Activated CD4-positive, alpha-beta T cell treated with anti-CD3 and anti-CD28 coated beads, Interleukin-2, amount 50 U/mL, for 48 hours (primary cell): ENCODE measurements at places on chromosomes 2 and 18.

- DNase-seq, result peak; percentile 43
Observed at GRCh38 chr2:84906900-84907714, 1.7 kb downstream of the TMSB10 start.

- no peak for DNase-seq
Observed at GRCh38 chr18:6270771-6271216, 143.9 kb downstream of the L3MBTL4 start.

DNA sequence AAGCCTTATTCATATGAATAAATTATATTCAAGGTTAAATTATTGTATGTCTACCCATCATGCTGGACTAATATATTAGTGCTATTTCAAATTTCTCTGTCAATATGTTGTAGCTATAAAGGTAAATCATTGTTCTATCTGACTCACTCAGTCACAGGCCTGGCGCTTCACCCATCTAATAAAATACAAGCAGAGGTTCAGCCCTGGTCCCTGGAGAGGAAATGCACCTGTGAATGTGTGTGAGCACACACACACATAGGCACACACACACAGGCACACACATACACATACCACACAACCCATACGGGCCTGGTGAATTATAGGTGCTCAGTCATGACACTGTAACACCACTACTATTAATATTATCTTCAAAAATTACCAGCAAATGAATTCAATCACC, 1396.1 kb downstream of the DPP10 start:
- no peak for DNase-seq

GRCh38 chr2:104028061-104028460, 825.9 kb upstream of the POU3F3 start:
- no peak for DNase-seq

GRCh38 chr2:177029075-177029474, 183.5 kb upstream of the HNRNPA3 start:
- DNase-seq, result no peak

- no peak for DNase-seq
Observed at GRCh38 chr2:10597956-10598355, 91.8 kb downstream of the NOL10 start.

DNA sequence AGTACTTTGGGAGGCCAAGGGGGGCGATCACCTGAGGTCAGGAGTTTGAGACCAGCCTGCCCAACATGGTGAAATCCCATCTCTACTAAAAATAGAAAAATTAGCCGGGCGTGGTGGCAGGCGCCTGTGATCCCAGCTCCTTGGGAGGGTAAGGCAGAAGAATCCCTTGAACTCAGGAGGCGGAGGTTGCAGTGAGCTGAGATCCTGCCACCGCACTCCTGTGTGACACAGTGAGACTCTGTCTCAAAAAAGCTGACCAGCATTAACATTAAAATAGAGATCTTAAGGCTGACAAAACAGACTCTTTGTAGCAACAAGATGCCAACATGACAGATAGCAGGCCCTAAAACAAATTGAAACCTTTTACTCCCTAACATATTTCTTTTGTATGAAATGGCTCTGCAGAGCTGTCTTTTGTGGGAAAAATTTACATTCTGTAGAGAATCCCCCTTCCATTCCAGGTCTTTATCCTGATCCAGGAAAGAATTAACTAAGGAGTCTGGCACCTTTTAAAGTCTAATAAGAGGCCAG, 213.9 kb downstream of the RAB3GAP1 start:
- no peak for DNase-seq

- no peak for DNase-seq
Observed at GRCh38 chr2:231138699-231139098, 13.9 kb upstream of the HTR2B start.

DNA sequence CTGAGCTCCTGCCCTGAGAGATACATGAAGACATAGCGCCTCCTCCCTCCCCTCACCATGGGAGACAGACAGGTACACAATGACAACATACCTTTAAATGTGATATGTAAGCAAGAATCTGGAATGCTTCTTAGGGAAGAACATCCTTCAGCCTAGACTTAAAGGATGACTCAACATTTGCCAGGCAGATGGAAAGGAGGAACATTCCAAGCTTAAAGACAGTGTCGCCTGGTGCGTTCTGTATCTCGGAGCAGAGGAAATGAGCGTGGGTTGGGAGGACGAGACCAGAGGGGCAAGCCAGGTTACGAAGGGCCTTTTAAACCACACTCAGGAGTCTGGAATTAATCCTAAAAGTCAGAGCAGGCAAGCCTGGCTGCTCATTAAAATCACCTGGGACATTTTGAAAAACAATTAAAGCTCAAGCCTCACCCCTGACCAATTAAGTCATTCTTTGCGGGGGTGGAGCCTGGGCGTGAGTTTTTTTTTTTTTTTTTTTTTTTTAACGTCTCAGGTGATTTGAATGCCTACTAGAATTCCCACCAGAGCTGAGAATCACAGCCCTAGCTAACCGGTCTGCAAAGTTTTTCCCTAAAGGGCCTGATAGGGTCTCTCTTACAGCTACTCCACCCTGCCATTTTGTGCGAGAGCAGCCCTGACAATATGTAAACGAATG, 131.2 kb upstream of the SEC11C start:
- DNase-seq, result no peak

GRCh38 chr2:160493227-160494028, at the start of gene RBMS1:
Gene RBMS1 (minus strand): TSS chr2:160493807. CDS start chr2:160493363, 444 bp downstream.
- DNase-seq, result peak; percentile 57

DNA sequence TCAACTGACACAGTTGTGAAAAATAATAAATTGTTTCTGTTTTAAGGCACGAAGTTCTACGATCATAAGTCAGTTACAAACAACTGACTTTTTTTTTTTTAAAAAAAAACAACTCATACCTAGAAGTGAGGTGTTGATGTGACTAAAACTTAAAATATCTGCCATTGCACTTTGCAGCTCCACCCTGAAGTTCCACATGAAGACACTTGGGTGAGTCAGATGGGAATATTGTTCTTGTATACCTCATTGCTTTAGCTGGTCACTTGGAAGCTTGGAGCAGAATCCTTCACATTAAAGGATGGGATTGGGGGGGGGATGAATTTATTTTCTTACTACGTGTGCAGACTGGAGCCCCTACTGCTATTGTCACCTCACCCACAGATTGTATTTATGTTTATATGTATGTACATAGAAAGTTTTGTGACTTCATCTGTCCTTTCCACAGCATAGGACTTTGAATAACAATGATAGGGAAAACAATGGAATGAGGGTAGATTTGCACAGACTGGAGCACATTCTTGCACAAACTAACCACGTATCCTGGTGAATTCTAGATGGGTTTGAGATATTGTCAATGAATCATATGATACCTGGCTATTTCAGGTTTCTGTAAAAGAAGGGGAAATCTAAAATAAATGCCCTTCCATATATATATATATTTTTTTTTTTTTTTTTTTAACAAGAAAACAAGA, 57.9 kb upstream of the ARHGAP15 start:
- DNase-seq, result no peak

DNA sequence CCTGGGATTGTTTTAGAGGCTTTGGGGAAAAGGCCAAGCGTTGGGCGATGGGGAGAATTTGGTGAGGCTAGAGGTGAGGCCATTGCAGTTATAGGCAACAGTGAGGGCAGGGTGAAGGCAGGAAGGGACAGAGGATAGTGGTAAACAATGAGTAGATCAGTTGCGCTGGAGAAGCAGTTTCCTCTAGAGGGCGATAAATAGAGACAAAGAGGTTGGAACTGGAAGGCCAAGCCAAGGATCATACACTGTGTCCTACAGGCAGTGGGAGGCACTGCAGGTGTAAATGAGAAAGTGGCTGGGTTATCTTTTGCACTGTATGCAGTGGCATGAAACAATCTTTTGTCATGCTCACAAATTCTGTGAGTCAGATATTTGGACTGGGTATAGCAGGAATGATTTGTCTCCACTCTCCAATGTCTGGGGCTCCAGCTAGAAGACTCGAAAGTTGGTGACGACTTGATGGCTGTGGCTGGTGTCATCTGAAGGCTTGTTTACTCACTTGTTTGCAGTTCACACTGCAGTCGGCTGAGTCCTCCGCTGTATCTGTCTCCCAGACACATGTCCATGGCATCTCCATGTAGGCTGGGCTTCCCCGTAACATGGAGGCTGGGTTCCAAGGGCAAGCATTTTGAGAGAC, 82.1 kb downstream of the TNP1 start:
- peak; percentile 15 for DNase-seq

DNA sequence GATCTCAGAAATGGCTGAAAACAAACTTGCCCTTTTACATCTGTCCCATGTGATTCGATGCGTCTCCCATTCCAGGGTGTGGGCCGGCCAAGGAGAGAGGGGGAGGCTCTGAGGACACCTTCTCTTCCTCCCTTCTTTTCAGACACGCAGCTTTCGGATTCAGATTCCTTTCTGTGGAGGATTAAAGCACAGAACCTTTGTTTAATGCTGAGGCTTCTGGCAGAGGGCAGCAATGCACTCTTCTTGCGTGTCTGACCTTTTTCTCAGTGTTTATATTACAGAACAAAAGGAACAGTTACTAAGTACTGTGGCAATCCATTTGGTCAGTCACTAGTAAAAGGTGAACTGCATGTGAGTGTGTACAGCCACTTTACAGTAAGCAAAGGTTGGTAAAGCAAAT, 268.9 kb upstream of the CCDC68 start:
- DNase-seq, result no peak

DNA sequence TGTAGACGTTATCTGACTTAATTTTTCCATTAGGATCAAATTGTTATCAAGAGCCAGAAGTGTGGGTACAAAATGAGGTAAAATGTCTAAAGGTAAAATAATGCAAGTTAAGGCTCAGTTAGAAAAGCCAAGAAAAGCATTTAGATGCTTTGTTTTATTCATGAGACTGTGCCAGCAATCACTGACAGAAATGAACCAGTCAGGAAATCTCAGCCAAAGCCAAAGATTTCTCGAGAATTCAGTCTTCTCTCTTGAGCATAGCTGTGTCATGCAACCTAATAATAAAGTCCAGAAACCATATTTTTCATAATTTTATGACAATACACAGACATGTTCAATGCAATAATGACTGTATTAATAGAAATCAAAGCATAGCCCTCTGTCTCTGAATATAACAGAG, 43.5 kb upstream of the ZNF397 start:
- DNase-seq, result no peak

DNA sequence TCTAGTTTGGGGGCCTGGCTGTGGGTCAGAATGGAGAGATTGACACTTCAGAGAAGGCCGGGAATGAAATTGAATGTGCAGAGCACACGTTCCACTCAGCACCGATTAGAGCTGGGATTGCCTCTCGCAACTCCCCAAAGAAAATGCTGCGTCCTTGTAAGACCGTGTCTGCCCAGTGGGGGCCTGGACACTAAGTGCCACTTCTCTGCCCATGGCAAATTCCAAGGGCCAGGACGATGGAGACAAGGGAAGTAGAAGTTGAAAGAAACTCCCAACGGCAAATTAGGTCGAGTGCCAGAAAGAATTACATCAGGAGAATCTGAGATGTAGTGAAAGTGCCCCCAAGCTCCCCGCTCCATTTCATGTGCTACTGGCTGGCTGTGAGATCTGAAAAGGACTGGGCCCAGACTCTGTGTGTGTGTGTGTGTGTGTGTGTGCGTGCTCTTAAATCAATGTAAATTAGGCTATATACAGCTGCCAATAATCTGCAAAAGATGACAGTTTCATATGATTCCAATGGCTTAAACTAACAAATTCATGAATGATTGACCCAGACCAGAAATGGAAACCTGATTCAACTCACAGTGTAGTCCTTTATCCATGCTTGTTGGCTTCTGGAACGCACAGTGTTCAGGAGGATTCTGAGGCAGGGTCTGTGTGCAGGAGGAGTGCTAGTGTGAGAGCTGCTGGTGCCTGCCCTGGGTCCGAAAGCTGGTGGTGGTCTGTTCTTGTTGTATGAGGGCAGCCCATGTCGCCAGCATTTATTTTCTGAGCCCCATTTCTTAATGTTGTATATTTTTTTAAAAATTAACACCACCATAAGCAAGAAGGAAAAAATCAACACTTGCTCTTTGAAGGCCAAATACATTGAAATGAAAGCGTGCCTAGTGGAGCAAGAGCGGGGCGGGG, 234.3 kb downstream of the AGAP1 start:
- no peak for DNase-seq

DNA sequence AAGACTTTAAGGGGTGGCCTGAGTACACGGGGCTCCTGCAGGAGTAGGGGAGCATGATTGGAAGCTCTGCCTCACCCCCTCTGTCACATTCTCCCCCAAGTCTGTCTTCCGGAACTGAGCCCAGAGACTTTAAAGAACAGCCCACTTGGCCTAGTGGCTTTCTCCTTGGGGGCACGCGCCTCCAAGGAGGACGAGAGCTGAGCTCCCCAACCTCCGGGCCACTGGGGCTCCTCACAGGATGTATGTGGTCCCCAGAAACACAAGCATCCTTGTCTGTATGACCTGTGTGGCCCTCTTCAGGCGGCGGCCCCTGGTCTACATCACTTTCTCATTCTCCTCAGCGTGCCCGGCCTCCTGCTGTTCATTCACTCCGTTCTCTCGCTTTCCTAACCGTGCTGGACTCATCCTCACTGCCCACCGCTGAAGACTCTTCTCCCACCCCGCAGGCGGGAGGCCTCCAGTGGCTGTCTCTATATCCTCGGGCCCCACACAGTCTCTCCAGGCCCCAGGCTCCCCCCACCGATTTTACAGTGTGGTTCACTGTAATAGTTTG, 23.7 kb downstream of the KCNF1 start:
- DNase-seq, result no peak

GRCh38 chr2:186572705-186573104, 17.2 kb upstream of the ITGAV start:
- DNase-seq, result no peak

- DNase-seq, result peak; percentile 57
Observed at GRCh38 chr18:69958422-69958821, 10.7 kb upstream of the CD226 start.

DNA sequence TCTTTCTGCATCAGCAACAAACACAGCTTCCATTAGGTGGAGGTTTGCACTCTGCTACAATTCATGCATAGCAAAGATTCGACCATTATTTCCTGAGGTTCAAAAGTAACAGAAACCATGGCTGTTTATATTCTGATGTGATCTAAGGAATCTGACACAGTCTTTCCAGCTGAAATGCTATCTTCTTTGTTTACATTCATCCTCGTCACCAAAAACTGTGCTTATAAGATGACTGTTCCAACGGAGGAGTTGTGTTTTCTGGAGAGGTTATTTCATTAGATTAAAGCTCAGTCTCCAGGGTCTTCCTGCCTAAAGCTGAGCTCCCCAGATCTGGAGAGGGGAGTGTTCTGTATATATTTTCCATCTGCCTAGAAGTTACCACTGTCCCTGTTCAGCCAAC, 45.1 kb upstream of the LYPD6B start:
- no peak for DNase-seq

DNA sequence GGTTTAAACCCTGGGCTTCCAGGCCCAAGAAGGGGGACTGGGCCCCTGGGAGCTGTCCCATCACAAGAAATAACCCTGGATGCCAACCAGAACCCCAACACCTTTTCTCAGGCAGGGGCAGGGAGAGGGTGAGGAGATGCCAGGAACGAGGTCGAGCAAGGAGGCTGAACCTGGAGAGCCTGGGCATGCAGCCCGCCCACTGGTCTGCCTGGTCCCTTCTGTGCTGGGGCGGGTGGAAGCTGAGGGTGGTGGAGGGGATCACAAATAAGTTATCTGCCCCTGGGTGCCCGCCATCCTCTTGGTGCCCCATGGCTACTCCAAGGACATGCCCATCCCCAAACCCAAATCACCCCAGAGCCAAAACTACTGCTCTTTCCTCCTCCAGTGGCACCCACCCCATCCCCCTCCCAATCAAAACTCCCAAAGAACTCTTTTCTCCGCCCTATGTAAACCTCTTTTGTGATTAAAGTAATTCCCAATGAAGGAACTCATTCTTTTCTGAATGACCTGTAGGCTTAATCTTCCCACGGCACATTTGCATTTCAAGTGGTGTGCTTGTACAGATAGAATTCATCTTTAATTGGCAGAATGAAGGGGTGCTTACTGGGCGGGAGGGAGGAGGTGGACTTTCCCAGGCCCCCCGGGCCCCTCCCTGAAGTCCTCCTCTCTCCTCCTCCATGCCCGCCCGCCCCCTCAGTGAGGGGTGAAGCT, 47.9 kb downstream of the EFR3B start:
- no peak for DNase-seq
